CD8-positive, alpha-beta memory T cell (primary cell): ENCODE measurements at places on chromosomes 2 and 18.

GRCh38 chr2:50448556-50448955, 583.4 kb downstream of the NRXN1 start:
- DNase-seq: no peak

DNA sequence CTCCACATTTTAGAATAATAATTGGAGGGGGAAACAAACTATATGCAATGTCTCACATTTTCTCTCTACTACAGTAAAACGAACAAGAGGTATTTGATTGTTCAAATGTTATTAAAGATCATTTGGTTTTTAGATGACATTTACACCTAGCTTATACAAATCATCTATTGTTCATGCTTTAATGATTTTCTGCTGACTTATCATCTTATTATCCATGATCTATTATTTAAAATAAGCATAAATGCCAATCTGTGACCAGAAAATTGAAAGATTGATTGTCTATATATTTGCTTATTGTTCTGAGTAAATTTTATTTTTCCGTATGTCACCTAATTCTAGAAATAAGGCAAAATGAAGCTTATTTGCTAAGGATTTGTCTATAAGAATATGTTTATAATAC, 537.2 kb downstream of the KCNJ3 start:
- DNase-seq: no peak

GRCh38 chr2:100188326-100188725, 45.9 kb upstream of the AFF3 start:
- DNase-seq: no peak

- DNase-seq: no peak
These were observed 102.3 kb upstream of the CD302 start for GRCh38 chr2:159900343-159900742.

DNA sequence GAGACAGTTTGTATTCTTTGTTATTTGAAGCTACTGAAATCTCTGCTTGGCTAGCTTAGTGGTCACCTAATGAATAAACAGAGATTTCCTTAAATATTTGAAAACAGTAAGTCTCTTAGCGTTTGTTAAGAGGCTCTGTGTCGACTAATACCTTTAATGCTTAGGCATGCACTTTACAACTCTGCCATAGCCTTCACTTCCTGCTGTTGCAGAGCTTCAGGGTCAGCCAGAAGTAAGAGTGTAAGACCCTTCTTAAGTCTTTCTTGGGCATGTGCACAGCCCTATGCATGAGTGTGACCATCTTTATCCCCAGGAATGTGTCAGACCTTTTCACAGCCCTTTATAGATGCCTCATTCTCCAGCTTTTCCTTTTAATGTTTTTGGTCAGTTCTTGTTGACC, 195.3 kb upstream of the ALPP start:
- no peak for DNase-seq

GRCh38 chr2:199470672-199471442, 13.1 kb upstream of the SATB2 start:
- DNase-seq: no peak

DNA sequence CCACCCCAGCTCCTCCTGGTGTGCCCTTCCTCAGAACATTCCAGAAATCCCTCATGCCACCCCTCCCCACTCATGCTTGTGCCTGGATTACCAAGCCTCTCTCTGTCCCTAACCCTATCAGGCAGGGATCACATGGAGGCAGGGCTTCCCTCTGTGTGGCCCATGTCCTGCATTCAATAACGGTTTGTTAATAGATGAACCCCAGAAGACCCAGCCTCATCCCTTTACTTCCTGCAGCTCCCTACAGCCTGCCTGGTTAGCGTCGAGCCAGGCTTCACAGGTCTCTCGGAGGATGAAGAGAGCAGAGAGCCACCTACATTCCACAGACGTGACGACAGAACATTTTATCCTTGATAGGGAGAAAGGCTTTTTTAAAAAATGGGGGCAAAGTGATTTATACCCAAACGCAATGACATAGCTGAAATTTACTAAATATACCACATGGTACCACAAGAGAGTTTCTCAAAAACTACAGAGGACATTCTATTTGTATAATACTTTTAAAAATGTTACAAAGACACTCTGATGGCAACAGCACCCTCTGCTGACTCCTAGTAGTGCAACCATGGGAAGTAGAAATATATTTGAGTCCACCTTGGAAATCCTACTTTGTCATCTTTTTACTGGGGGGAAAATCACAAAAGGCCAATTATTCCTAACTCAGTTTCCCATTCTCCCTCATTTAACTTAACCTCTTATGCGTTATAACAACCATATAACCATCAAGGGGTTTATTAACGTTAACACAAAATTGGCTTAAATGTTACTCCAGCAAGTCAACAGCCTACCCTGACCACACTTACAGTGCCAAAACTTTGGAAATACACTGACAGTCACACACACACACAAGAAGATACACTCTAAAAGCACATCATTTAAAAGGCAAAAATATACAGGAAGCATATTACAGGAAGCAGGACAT, 30.7 kb downstream of the FBXO15 start:
- no peak for DNase-seq

- no peak for DNase-seq
These were observed 541.2 kb downstream of the NUP35 start for GRCh38 chr2:183665425-183665824.

GRCh38 chr18:77635451-77635850, 385.8 kb downstream of the GALR1 start:
- no peak for DNase-seq

DNA sequence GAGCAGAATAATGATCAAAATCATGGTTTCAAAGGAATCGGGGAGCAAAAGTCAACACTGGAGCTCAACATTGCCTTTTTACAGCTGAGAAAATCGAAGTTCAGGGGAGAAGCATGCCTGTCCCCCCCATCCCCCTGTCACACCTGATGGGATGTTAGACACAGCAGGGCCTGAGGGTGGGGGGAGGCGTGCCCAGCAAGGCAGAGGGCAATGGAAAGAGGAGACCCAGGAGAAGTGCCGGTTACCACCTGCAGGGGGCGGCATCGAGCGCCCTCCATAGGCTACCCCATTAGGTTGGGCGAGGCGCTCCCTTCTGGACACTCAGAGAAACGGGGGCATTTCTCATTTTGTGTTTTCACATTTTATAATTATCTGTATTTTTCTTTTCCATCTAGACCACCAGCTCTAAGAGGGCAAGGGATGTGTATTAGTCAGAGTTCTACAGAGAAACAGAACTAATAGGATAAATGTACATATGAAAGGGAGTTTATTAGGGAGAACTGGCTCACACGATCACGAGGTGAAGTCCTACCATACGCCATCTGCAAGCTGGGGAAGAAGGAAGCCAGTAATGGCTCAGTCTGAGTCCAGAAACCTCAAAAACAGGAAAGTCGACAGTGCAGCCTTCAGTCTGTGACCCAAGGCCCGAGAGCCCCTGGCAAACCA, 271.3 kb downstream of the LRATD1 start:
- peak; percentile 1 for DNase-seq

DNA sequence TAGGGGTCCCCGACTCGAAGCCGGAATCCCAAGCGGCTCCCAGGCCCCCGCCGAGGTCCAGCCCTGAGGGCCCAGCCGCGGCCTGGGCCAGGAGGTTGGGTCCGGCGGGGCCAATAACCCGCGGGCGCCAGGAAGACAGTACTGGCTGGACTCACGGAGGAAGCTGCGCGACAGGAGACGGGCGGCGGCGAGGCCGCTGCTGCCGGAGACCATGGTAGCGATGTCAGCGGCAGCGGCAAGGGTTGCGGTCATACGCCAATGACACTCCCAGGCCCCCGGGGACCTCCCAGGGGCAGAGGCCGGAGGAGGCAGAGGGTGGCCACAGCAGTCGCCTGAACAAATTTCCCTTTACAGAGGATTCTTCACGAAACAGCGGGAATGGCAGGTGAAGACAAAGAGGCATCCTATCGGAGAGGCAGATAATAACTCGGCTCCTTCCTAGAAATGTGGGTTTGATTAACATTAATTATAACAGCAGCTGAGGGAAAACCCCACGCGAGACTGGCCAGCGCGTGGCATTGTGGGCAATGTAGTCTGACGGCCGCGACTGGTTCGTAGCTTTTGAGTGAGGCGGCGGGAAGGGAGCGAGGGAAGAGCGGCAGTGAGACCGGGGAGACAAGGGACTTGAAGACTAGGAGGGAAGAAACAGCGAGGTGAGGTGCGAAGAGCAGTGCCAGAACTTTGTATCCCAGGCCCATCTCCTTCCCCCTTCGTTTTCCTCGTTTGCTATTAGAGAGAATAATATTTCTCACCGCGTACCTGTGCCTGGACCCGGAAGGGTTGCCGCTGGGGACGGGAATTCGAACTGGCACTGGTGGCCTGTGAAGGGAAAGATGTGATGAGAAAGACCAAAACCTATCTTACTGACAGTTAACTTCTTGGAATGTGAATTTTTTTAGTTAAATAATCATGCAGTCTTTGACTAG, at the start of gene SUCLG1:
SUCLG1 (minus strand) TSS at position 263 of the 926 bp plus-strand sequence; CDS start at position 252, 11 bp downstream.
- DNase-seq: peak; percentile 80

GRCh38 chr2:168029071-168029470, 218.3 kb downstream of the STK39 start:
- DNase-seq: no peak

- no peak for DNase-seq
These were observed 33.1 kb downstream of the NETO1 start for GRCh38 chr18:72834731-72835130.

- peak; percentile 68 for DNase-seq
These were observed 108.7 kb downstream of the UXS1 start for GRCh38 chr2:106085181-106085940.

DNA sequence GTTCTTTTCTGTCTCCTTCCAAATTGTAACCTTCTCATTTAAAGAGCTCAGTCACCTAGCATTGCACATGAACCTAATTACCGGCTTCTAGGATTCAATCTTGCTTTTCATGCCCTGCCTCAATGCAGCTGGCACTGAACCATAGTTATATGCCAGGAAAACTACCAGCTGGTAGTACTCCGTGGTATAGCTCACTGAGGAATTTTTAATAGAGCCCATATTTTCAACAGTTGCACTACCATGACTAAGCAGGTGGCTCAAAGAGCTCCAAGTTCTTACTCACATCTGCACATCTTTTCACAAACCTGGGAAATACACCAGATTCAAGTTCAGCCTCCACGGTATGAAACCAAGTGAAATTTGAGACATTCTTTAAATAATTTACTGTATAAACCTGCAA, 363.5 kb downstream of the GRB14 start:
- no peak for DNase-seq

- no peak for DNase-seq
These were observed 47.3 kb upstream of the NDUFV2 start for GRCh38 chr18:9055185-9055584.

DNA sequence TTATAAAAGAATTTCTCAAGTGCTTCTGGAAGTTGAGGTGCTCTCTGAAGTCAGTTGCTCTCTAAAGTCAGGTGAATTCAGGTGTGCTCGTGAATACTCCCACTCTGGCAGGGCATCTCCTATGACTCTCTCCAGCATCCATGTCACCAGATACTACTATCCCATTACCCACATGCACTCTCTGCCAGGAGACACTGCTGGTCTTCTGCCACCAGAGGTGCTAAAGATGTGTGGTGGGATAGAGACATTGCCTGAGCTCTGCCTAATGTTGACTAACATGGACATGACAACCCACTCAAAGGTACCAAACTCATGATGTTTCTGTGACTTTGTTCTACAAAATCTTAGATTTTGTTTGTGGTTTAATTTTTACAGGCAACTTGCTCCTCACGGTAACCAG, 106.4 kb upstream of the HNRNPA3 start:
- no peak for DNase-seq

DNA sequence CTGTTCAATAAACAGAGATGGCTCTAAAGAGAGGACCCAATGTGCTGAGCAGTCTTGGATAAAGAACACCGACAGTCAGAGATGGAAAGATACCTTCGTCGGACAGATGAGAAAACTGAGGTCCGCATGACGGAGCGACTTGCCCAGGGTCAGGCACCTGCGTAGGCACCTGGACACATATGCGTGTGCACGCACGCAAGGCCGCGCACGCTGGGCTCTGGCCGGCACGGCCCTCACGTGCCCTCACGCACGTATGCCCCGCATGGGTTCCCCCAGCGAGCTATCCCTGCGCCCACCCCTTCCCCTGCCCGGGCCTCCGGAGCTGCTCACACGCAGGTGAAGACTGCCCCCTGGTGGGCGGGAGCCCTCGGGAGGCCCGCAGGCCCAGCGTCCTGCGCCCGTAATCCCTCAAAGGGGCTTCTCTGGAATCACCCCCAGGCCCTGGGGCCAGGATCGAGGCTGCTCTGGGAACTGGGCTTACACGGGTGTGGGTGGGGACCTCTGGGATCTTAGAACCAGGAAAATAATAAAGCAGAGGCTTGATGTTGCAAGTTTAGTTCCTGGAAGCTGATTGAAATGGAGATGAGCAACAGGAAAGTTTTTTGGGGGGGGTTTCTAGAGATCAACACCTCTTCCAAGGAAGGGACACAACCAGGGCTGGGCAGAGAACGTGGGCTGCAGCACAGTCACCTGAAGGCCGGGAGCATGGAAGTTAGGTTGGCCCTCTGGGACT, 246.3 kb downstream of the TNS1 start:
- peak; percentile 42 for DNase-seq

- no peak for DNase-seq
These were observed 38.0 kb downstream of the TSHZ1 start for GRCh38 chr18:75248426-75249174.

GRCh38 chr2:134952608-134953007, 34.0 kb downstream of the CCNT2 start:
- no peak for DNase-seq

DNA sequence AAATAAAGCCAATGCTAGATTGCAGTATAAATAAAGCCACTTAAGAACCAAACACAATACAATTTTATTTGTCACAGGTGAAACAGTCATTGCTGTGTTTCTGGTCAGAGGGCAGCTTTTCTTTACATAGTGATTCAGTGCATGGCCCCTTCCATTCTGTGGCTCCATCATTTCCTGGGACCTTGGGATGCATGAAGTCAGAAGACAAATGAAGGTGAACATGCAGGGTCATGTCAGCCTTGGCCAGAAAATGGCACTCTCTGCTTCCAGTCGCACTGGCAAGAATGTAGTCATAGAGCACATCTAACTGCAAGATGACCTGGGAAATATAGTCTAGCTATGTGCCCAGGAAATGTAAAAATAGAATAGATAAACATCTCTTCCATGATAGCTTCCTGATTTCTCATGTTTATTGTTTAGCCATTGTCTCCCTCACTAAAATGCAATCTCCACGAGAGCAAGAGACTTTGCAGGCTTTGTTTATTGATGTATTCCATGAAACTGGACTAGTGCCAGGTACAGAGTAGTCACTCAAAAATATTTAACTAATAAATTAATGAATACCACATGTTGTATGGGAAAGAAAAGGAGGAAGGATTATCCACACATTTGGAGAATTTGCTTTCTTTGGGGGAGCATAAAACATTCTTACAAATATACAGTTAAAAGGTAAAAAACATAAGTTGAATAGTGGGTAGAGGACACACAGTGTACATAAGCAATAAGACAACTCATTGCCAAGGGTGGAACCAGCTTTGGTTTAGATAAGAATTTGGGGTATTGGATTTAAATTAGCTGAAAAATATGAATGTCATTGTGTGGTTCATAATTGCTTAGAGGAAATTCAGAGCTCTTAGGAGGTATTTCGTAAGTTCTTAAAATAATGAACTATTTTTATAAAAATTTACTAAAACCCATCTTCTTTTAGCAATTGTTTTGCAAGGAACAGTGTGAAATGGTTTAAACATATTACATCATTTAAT, 343.8 kb downstream of the PID1 start:
- no peak for DNase-seq
